DND-41 (cell line): ENCODE measurements at places on chromosomes 16 and 17.

GRCh38 chr16:26211542-26211941 lies 519.8 kb downstream of the HS3ST4 start:
- H3K27me3 ChIP-seq, result peaks cover 2% of the 10 kb centered on the region
- no peaks in the 10 kb centered on the region for H3K36me3 ChIP-seq
- H3K27ac ChIP-seq, result no peak overlapping the region
- no peak for DNase-seq
- H3K4me1 ChIP-seq, result no peaks in the 10 kb centered on the region

DNA sequence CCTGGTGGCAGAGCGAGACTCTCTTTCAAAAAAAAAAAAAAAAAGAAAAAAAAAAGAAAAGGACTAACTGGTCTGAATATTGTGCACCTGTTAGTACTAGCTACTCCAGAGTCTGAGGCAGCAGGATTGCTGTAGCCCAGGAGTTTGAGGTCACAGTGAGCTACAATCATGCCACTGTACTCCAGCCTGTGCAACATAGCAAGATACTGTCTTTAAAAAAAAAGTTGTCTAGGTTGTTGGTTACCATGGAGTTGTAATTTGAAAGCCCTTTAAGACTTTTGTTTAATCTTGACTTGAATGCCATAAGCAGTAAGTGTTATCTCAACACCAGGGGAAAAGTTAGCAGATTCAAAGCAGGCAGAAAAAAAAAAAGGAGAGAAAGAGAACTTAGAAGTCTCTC lies 10.9 kb upstream of the C16orf54 start:
- no peaks in the 10 kb centered on the region for H3K27me3 ChIP-seq
- no peaks in the 10 kb centered on the region for H3K4me1 ChIP-seq
- H3K4me3 ChIP-seq, result no peak overlapping the region
- no peak overlapping the region for H3K27ac ChIP-seq

DNA sequence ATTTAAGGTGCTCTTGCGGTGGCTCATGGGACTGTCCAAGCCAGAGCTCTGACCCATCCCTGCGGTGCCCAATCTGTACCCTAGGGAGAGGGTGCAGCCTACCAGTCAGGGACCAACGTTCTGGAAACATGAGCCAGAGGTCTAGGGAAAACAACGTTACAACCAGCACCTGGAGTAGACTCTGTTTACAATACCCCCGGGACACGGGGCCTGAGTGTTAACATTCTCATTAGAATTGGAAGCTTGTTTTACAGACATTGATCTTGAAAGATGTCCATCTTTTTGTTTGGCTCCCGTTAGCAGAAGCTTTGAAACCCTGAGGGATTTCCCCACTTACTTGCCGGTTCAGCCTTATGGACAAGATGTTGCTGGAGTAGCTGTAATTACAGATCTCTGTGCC lies 6.9 kb downstream of the WIPI1 start:
- H3K27me3 ChIP-seq, result no peaks in the 10 kb centered on the region
- H3K4me3 ChIP-seq, result no peak overlapping the region
- DNase-seq, result no peak
- H3K27ac ChIP-seq, result no peak overlapping the region
- no peaks in the 10 kb centered on the region; the same call in 1 of the 2 replicates for H3K4me1 ChIP-seq

GRCh38 chr17:3027786-3028532 lies 35.4 kb downstream of the OR1D5 start:
- no peaks in the 10 kb centered on the region for H3K27me3 ChIP-seq
- H3K4me1 ChIP-seq, result no peaks in the 10 kb centered on the region
- no peaks in the 10 kb centered on the region for H3K36me3 ChIP-seq
- no peak for DNase-seq
- no peak overlapping the region for H3K27ac ChIP-seq

GRCh38 chr17:27353033-27353460 lies 59.1 kb downstream of the WSB1 start:
- peak overlapping the region; percentile 76 for H3K27ac ChIP-seq
- no peaks in the 10 kb centered on the region for H3K36me3 ChIP-seq
- peak overlapping the region; percentile 64 for H3K4me3 ChIP-seq
- H3K4me1 ChIP-seq, result peaks cover 22% of the 10 kb centered on the region
- H3K27me3 ChIP-seq, result no peaks in the 10 kb centered on the region

GRCh38 chr16:88773812-88774291 lies 11.2 kb downstream of the PIEZO1 start:
- H3K4me1 ChIP-seq, result no peaks in the 10 kb centered on the region
- peaks cover 24% of the 10 kb centered on the region for H3K36me3 ChIP-seq
- H3K4me3 ChIP-seq, result no peak overlapping the region
- H3K27ac ChIP-seq, result no peak overlapping the region
- no peak for DNase-seq

- H3K27ac ChIP-seq, result peak overlapping the region; percentile 45
- no peaks in the 10 kb centered on the region for H3K27me3 ChIP-seq
- DNase-seq, result no peak
These were observed 12.9 kb downstream of the ZNRF1 start for GRCh38 chr16:75011634-75012307.

GRCh38 chr17:13540546-13540945 lies 61.2 kb downstream of the HS3ST3A1 start:
- H3K36me3 ChIP-seq, result no peaks in the 10 kb centered on the region
- no peak overlapping the region for H3K27ac ChIP-seq
- no peaks in the 10 kb centered on the region for H3K27me3 ChIP-seq
- no peak for DNase-seq
- no peak overlapping the region for H3K4me3 ChIP-seq

- H3K27me3 ChIP-seq, result no peaks in the 10 kb centered on the region
- DNase-seq, result no peak
- H3K4me3 ChIP-seq, result no peak overlapping the region
- H3K27ac ChIP-seq, result no peak overlapping the region
These were observed 8.9 kb downstream of the ZNF319 start for GRCh38 chr16:57991551-57992059.

DNA sequence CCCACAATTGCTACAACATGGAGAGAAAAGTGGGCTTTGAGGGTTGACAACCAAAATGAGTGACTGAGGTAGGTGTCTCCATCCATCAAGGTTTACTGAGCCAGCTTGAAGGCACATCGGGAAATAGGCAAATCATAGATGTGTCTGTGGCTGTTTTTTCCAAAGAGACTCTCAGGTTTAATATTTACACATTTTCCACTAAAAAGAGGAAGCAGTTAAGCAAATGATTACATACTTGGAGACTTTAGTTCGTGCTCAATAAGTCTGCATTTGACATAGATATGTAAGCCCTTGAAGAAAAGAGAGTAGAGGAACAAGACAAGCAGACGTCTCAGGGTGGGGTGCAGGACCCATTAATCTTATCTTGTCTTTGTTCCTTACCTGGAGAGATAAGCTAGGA lies 148.9 kb upstream of the COX10 start:
- DNase-seq, result no peak
- H3K27me3 ChIP-seq, result peaks cover 3% of the 10 kb centered on the region
- no peak overlapping the region for H3K27ac ChIP-seq
- H3K4me1 ChIP-seq, result no peaks in the 10 kb centered on the region

GRCh38 chr16:54282202-54282927 lies 4.2 kb downstream of the IRX3 start:
- H3K4me1 ChIP-seq, result peaks cover 76% of the 10 kb centered on the region
- no peaks in the 10 kb centered on the region for H3K27me3 ChIP-seq
- peak overlapping the region; percentile 95 for H3K27ac ChIP-seq
- peaks cover 52% of the 10 kb centered on the region for H3K36me3 ChIP-seq
- DNase-seq, result peak; percentile 65

DNA sequence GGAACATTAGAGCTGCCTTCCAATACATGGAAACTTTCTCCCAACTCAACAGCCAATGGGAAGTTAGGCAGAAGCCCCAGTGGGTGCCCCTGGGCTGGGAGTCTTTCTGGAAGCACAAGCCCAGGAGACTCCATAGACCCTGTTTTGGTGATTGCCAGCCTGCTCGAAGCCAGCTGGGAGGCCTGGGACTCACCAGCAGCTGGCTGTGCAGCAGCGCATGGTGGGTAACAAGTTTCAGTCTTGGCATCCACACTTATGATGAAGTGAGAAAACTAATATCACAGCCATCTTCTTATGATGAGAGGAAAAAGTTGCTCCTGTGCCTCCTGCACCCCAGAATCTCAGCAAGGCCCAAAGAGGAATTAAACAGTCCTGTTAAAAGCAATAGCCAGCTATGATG lies 522.5 kb upstream of the CDH5 start:
- H3K36me3 ChIP-seq, result no peaks in the 10 kb centered on the region
- no peak overlapping the region for H3K4me3 ChIP-seq
- no peak for DNase-seq
- no peaks in the 10 kb centered on the region for H3K4me1 ChIP-seq
- no peak overlapping the region for H3K27ac ChIP-seq
- H3K27me3 ChIP-seq, result peaks cover 3% of the 10 kb centered on the region

GRCh38 chr17:64520359-64520758 lies 13.6 kb downstream of the CEP95 start:
- H3K27me3 ChIP-seq, result no peaks in the 10 kb centered on the region
- H3K36me3 ChIP-seq, result peaks cover 92% of the 10 kb centered on the region
- no peak overlapping the region for H3K4me3 ChIP-seq
- no peaks in the 10 kb centered on the region for H3K4me1 ChIP-seq

DNA sequence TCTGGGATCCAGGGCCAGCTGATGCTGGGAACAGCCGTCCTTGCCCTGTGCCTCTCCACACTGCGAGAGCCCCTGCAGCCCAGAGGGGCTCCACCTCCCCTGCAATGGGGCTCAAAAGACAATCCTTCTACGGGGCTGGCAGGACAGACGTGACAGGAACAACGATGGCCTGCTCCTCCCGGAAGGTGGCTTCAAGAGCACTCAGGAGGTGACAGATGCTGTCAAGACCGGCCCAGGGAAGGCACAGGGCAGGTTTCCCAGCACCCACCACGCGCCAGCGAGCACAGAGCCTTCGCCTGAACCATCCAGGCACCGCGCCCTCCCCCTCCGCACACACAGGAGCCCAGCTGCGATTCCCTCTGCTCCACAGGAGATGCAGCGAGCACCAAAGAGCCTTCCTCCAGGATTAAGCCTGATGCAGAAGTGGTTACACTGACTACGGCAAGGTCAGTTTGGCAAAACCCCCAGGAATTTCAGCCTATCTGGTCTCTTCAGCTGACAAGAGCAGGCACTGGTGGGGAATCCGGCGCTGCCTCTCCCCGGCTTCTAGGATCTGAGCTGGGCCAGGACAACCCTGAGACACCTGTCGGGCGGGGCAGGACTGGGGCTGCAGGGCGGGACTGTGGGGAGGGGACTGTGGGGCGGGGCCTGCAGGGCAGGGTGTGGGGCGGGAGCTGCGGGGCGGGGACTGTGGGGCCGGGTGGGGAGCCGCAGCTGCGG lies 103.4 kb downstream of the ZNF778 start:
- peaks cover 71% of the 10 kb centered on the region for H3K4me1 ChIP-seq
- no peak overlapping the region for H3K4me3 ChIP-seq
- no peak for DNase-seq
- no peak overlapping the region; the same call in 1 of the 2 replicates for H3K27ac ChIP-seq
- H3K36me3 ChIP-seq, result peaks cover 56% of the 10 kb centered on the region
- H3K27me3 ChIP-seq, result no peaks in the 10 kb centered on the region

DNA sequence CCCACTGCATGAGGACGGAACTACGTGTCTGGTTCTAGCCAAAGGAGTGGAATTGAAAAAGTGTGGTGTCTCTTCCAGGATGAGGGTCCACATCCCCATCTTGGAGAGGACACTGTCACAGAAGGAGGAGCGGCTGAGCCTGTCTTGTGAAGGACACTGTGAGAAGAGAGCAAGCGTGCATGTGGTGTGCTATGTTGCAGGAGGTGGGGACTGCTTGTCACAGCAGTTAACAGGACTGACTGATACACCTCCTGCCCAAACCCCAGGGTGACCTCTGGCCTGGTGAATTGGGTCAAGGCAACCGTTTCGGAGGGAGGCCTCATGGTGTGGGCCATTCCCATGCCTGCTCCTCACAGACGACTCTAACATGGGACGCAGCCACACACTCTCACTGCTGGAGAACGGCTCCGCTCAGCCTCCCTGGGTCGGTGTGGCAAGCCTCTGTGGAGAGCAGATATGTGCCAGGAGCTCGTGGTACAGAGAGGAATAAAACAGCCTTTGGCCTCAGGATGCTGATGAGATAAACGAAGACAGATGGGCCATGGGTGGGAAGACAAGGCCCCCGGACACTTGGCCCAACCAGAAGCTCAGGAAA lies 56.4 kb upstream of the RBFOX3 start:
- H3K4me1 ChIP-seq, result no peaks in the 10 kb centered on the region
- no peaks in the 10 kb centered on the region for H3K36me3 ChIP-seq
- no peaks in the 10 kb centered on the region for H3K27me3 ChIP-seq
- no peak overlapping the region for H3K4me3 ChIP-seq
- no peak for DNase-seq

DNA sequence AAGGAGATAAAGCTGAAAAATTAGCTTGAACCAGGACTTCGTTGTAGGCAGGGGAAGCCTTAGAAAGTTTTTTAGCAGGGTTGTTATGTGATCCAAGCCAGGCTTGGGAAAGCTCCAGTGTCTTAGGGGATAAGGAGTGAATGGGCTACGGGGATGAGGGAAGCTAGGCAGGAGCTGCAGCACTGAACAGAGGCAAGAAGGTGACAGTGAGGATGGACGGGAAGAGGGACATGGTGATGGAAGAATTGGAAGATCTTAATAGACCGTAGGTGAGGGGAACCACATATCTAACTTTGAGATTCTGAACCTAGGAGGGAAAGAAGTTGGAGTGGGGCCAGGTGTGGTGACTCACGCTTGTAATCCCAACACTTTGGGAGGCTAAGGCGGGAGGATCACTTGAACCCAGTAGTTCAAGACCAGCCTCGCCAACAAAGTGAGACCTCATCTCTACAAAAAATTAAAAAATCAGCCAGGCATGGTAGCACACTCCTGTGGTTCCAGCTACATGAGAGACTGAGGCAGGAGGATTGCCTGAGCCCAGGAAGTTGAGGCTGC lies 3.2 kb downstream of the RHBDL3 start:
- H3K27ac ChIP-seq, result no peak overlapping the region
- no peaks in the 10 kb centered on the region for H3K36me3 ChIP-seq
- H3K4me3 ChIP-seq, result no peak overlapping the region
- H3K27me3 ChIP-seq, result peaks cover 62% of the 10 kb centered on the region
- H3K4me1 ChIP-seq, result peaks cover 11% of the 10 kb centered on the region

- no peak overlapping the region; the same call in 1 of the 2 replicates for H3K4me3 ChIP-seq
- peaks cover 31% of the 10 kb centered on the region for H3K4me1 ChIP-seq
- H3K27ac ChIP-seq, result peak overlapping the region; percentile 69
These were observed 26.5 kb upstream of the ADGRG1 start for GRCh38 chr16:57601801-57602478.

DNA sequence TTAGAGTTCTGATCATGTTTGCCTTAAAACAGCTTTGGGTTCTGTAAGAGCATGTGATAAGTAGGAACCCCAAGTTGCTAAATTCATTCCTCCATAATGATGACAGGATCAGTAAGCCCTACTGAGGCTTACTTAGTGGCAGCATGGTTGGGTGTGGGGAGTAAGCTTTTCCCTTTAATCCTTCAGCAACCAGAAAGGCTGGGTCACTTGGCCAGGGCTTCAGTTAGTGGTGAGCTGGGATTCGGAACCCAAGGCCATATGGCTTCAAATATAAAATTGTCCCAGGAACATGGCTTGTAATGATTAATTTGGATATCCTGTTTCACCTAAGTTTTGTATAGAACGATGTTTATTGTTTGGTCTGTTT lies 850 bp downstream of the GINS3 start:
- DNase-seq, result peak; percentile 19
- peaks cover 30% of the 10 kb centered on the region for H3K4me1 ChIP-seq
- no peaks in the 10 kb centered on the region for H3K27me3 ChIP-seq
- H3K4me3 ChIP-seq, result peak overlapping the region; percentile 76
- H3K27ac ChIP-seq, result peak overlapping the region; percentile 96
